NCI-H1092 treated with DMSO at 0.1 percent for 48 hours (cell line): ENCODE measurements at places on chromosomes 12 and 14.
A peak's percentile ranks its signal among the peaks of the same experiment; 100 is the strongest.

GRCh38 chr12:75239987-75240386 lies 30.3 kb upstream of the KCNC2 start:
- no peak for DNase-seq

DNA sequence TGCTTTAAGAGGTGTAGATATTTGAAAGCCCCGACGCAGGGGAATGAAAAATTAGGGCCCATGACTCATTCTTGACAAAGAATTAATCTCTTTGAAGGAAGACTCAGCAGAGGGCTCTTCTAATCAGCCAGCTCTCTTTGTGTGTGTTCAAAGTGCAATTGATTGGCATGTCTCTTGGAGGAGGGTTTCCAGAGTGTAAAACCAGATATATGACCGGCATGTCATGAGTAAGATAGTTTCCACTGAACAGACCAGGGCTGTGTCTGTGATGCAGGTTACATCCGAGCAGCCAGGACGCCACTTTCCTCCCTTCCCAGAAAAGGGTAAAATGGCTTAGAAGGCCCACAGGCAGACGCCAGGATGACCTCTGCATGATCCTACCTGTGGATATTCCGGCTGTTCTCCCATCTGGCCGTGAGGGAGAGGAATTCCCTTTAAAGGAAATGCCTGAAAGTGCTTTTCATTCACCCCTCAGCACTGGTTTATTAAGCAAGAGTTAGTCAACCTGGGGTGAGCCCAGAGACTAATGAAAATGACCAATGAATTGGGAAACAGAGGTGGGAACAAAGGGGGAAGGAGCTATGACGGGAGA lies 7.2 kb upstream of the KRT75 start:
- no peak for DNase-seq

GRCh38 chr14:97707603-97708002 lies 910.4 kb downstream of the VRK1 start:
- DNase-seq = no peak

GRCh38 chr14:101226603-101227425 lies 323.3 kb upstream of the RTL1 start:
- peak; percentile 7 for DNase-seq

DNA sequence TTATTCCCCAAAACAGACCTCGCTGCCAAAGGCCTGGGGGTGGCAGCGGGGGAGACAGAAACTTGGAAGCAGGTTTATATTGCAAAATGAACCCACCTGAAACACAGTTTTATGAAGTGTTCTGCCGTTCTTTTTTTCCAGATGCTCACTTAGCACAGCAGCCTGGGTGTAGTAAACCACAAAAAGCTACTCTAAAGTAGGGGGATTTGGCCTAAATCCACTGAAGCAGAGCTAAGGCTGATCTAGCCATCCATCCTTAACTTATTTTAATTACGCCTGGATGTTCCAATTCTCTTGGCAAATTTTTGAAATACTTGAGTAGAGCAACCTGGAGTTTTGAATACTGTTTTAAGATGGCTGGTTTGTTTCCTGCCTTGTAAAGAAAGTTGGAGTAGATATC lies 121.2 kb downstream of the GPR135 start:
- no peak for DNase-seq

DNA sequence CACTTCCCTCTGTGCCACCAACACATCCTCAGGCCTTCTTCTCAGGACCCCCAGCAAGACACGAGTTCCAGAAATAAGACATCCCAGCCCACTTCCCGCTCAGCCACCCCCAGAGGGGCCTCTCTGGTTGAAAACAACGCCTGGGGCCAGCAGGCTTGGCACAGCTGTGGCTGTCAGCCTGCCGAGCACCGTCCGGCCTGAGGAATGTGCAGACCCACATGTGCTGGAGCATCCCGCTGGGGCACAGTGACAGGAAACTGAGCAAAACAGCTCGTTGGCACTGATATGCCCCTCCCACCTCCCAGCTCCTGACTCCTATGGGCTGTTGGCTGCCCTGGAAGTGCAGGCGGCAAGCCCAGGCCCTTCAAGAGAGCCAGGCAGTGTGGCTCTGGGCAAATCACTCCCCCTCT lies 1.4 kb downstream of the SYNE3 start:
- no peak for DNase-seq

DNA sequence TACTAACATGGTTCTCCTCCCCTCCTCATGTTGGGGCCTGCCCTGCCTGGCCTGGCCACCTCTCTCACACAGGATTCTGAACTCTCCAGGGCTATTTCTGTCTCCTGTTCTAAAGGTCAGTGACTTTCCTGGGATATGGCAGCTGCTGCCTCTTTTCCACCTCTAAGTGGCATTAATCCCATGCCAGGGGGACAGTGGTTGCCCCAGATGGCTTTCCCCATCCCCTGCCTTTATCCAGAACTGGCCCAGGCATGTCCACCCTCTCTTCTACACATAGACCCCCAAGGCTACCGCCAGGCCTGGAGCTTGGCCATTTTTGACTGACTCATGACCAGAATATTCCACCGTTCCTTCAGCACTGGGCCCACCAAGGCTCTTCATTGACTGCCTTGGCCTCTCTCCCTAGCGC lies 90.4 kb downstream of the IRF2BPL start:
- DNase-seq = no peak

DNA sequence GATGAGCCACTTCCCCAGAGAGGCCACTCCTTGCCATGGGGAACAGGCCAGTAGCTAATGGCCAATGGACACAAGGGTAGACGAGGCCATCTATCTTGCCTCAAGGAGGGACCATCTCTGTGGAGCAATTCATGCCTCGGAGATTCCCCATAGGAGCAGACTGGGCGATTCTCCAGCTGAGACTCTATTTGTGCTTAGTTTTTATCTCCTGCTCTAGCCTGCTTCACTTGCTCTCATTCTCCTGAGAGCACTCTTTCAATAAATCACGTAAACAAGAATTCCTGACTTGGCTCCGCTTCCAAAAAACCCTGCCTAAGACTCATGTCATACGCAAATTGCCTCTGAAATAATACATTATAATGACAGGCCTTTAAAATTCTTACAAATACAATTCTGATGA lies 396.4 kb upstream of the USP15 start:
- DNase-seq = no peak

DNA sequence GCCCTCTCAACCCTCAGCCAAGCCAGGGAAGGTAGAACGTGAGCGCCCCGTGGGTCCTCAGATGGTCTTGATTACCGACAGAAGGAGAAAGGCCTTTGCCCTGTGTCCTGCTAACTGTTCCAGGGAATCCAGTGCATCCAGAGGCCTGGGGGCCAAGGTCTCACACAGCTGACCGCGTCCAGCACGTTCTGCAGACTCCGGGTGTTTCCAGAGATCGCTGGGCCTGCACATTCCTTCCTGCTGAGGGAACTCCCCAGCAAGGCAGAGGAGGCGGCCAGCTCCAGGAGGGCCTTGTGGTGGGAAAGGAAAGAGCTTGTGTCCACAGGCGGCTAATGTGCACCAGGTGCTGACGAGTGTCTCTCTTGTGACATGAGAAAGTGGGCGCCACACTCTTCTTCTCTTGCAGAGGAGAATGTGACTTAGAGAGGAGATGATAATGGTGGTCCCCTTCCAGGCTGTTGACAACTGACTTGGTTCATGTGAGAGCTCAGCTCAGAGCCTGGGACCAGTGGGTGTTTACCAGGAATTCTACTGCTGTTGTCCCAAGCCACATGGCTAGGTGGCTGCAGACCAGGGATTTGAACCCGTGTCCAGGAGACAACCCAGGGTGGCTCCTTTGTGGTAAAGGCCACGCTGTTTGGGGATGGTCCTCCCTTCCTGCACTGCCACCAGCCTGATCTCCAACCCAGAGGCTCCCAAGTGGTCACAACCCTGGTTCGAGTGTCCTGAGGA lies 46.8 kb upstream of the DLK1 start:
- no peak for DNase-seq

GRCh38 chr12:123530668-123531067 lies 2.9 kb downstream of the RILPL1 start:
- DNase-seq = no peak

- no peak for DNase-seq
Observed at GRCh38 chr12:49885118-49885517, 18.6 kb downstream of the FAIM2 start.

DNA sequence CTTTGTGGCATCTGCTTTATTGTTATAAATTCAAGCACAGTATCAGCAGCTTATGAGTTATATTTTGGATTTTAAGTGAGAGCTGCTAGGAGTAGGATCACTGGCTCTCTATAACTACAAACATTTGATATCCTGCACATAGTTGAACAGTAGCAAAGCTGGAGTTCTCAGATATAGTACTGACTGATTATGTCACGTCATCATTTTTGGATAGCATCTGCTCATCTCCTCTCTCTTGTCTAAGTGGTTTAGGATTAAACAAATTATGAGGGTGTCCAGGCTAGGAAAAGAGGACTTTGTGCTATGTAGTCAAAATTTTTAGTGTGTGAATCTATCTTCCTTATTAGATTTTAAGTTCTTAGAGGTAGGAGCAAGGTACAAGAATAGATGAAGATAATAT lies 18.4 kb downstream of the PPP4R4 start:
- DNase-seq = no peak
